ENCODE measurements at places on chromosomes 7 and 10.

DNA sequence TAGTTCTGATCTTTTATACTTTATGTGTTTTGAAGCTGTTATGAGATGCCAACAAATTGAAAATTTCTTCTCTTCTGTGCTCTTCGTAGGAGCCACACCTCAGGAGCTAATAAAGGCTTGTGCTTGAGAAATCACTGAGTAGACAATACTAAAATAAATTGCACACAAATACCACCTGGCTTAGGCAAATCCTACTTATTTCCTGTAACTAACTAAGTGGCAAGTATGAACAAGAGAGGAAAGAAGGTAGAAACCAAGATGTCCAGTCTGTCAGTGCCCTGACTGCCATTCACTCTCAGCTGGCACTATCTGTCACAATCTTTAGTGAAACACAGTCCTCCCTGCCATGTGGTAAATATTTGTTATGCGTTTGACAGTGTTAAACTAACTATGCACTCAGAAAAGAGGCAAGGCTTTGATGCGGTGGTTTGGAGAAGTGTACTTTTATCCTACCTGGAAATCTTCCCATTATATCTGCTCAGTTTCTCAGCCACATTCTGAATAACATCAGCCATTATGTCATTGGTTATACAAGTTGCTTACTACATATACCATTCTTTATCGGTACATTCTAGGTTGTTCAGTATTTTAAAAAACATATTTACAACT, 293.4 kb upstream of the VWC2 start:
- no peak for DNase-seq

DNA sequence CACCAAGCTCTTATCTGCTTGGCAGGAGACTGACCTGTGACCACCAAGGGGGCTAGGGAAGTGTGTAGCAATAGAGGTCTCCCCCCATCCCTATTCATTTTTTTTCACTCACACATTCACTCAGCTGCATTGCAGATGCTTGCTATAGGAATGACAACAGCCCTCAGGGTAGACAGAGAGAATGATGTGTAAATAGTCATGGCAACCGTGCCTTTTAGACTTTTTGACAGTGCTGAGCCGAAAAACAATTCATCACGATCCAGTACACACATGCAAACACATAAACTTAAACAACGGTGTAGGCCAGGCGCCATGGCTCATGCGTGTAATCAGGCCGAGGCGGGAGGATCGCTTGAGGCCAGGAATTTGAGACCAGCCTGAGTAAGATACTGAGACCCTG, 7.6 kb upstream of the ELN start:
- no peak for DNase-seq

- no peak for DNase-seq
Measured at GRCh38 chr10:58158806-58159205, 108.9 kb downstream of the IPMK start.

DNA sequence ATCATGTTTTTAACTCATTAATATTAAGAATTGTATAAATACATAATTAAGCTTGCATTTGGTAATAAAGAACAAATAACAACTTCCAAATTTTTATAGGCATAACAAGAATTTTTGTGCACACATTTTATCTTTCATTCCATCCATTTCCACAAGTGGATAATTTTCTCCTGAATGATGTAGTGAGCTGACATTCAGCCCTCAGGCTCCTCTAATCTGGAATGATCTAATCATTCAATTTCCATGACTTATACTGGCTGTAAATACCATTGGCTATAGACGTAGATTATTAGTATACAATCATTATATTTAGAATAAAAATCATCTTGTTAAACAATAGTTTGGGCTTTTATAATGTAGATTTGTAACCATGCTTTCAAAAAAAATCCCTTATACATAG, 287.2 kb upstream of the GHITM start:
- DNase-seq: no peak

DNA sequence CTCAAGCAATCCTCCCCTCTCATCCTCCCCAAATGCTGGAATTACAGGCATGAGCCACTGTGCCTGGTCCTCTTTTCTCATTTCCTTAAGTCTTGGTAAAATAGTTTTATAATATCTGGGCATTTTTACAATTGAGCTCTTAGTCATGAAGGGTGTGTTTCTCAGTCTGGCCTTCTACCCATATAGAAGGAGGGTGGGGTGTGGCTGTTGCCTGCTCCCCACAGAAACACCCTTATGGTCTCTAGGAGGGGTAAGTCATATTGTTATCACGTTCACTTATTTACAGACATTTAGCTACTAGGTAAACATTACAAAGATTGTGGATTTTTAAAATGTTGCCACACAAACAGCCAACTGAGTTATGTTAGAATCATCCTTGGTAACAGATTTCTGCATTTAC, 6.7 kb upstream of the OTUD1 start:
- peak; percentile 68 for DNase-seq

- no peak for DNase-seq
Measured at GRCh38 chr7:155996718-155997280, 184.5 kb upstream of the SHH start.

DNA sequence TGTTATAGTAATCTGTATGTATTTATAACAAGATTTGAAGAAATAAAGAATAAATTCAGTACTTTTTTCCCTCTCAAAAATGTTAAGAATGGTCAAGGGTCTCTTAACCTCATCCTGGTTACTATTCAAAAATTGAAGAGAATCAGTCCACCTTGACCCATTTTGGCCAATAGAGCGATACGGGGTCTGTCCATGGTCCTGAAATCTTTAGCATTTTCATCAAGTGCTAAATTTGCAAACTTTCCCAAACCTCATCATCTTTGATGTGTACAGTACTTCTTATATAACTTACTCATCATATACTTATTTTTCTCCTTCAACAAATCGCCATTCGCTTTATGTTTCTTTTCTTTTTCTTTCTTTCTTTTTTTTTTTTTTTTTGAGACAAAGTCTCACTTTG, 23.6 kb downstream of the TMEM178B start:
- peak; percentile 2 for DNase-seq

DNA sequence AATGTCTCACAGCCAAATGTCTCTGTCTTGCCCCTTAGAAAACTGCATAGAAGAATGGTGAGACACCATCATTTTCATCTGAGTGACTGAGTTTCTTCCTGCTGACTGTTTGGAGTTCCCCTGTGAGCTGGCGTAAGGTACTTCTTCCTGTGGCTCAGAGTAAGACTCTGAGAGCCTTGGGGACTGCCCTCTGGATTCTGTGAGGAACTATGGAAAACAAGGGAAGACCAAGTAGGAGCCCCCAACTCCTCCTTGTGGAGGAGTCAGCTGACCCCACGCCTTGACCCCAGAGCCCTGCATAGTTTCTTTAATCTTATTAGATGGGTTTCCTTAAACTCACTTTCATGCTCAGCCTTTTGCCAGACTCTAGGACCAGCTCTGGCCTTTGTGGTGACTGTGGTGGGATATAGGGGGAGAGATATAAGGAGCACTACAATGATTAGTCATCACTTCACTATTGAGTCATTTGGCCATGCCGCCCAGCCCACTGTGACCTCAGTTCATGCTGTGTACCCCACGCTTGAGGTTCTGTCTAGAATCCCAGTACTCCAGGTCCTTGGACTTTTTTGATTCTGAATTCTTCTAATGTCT, 51.8 kb upstream of the FAM133B start:
- peak; percentile 63 for DNase-seq

DNA sequence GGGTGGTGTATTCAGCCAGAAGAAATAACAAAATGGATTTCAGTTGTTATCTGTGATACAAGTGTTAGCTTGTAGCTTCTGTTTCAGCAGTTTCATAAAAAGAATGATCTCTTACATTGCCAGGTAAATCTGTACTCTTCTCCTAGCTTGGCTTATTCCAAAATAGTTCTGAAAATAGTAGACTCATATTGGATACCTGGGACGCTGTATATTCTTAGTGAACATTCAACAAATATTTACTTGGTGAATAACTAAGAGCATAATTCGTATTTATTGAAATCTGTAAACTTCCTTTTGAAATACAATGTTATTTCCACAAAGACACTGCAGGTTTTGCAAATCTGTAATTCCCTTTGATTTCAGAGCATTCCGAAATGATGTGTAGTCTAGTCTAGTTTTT, 249.2 kb downstream of the ADK start:
- DNase-seq: no peak

GRCh38 chr7:5701085-5701914, 80.2 kb downstream of the RNF216 start:
- peak; percentile 65 for DNase-seq
